ENCODE measurements at places on chromosomes 3 and 15.

DNA sequence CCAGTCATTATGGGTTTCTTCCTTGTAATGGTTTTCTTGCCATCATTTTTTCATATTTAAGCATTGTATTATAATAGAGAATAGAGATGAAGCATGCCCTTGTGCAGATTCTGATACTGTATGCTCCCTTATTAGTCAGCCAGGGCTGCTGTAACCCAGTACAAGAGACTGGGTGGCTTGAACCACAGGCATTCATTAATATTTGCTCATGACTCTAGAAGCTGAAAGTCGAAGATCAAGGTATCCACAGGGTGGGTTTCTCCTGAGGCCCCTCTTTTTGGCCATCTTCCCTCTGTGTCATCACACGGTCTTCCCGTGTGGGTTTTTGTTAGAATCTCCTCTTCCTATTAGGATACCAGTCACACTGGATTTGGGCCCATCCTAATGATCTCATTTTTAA lies 74.5 kb downstream of the FOXP1 start:
- DNase-seq: no peak

GRCh38 chr15:100671858-100672543 lies 69.6 kb downstream of the ASB7 start:
- DNase-seq: peak; percentile 68

DNA sequence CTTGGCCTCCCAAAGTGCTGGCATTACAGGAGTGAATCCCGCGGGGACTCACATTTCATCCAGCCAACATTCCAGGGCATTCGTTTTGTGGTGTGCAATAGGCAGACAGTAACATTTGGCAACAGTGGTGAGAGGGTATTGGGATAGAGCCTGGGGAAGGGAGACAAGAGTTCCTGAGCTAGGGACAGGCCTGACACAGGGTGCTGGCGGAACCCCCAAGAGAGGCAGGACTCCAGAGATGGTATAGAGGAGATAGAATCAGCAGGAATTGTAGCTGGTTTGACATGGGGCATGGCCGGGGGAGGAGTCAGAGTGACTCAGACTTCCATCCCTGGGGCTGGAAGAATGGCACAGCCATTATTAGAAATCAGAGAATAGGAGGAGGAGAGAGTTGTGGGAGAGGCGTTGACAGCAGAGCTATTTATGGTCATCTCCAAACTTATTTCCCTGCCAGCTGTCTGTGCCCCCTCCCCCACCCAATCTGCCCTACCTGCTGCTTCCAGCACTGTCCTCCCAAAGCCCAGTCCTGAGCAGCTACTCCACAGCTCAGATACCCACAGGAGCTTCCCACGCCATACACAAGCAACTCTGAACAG lies 4.4 kb upstream of the IDH2 start:
- DNase-seq: peak; percentile 94

- no peak for DNase-seq
These were observed 43.5 kb downstream of the PDZRN3 start for GRCh38 chr3:73581134-73581846.

DNA sequence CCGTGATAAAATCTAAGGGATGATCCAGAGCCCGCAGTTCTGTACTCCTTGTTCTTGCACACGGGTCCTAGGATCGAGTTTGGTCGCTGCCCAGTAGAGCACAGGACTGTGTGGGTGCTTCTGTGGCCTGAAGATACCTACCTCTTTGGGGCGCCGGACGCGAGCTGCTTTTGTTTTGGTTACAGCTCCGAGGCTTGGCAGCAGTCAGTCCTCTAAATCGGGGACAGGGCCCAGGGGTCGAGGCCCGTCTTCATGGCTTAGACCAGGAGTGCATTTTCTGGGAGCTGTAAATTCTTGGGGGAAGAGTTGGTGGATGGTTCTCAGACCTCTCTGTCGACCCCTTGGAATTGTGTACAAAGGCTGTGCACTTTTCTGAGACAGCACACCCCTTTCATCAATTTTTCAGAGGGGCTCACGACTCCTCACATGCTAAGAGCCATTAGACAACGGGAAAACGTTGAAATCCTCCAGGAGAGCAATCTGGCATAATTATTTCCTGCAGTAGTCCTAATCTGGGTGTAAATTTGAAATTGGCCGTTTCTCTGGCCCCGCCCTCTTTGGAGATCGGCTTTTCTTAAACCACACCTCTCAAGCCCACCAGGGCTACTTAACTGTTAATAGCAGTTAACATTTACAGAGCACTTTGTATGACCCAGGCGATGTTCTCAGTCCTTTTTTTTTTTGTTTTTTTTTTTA lies 928 bp downstream of the CEP97 start:
- DNase-seq: no peak

- DNase-seq: peak; percentile 79
These were observed 34.8 kb upstream of the RASA2 start for GRCh38 chr3:141452045-141452444.

DNA sequence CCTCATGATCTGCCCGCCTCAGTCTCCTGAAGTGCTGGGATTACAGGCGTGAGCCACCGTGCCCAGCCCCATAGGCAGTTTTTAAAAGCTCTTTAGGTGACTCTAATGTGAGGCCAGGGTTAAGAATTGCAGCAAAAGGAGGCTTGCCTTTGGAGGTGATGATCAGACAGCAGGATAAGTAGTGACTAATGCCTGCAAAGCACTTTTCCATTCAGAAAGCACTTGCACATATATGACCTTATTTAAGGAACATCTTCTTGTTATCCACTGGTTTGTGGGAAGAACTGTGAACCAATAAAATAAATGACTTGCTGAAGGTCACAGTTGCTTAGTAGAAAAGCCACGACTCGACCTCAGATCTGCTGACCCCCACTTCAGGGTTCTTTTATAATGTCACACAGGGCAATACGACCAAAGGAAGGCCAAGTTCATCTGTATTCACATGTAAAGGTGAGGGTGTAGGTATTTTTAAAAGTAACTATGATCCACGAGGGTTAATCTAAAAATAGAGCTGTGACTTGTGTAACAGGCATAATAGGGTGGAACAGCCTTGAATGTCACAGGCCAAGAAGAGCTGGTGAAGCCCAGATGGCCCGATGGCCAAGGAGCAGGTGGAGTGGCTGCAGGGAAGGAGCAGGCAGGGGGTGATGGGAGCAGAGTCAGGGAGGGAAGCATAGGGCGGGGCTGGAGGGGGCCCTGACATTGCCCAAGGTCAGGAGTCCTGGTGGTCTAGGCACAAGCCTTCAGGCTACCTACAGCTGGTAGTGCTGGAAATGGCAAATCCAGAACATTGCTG lies 24.4 kb downstream of the LARP6 start:
- DNase-seq: no peak

DNA sequence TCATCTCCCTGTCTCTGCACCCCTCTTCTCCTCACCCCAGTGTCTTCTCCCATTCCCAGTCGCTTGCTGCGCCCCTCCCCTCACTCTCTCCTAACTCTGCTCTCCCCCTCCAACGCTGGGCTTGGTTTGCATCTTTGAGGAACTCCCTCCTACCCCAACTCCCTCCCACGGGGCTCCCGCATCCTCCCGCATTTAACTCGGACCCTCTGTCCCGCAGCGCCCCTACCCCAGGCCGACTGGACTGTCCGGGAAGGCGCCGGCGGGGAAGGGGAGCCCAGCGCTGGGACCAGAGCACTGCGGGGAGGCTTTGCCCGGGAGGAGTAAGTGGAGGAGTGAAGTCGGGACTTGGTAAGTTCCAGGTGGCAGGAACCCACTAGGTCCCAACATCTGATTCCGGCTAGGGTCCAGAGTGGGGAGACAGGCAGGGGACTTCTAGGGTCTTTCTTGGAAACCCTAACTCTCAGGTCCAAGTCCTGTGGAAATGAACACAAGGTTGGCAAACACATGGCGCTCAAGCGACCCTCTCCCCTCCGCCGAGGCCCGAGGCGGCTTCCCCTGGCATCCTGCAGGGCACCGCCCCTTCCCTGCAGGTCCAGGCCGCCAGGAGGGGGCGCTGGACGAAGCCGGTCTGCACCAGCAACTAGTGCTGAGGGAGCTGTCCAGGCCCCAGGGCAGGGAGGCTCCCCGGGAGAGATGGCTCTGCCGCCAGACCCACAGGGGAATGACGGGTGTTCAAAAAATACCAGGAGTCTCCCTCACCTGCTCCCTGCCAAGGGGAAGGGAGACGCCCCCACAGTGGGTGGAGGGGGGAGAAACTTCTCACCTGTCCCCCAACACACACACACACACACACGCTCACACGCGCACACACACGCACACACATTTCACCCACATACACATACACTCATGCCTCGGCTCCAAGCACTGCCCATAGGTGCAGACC lies 53.2 kb downstream of the LHFPL4 start:
- peak; percentile 70 for DNase-seq

DNA sequence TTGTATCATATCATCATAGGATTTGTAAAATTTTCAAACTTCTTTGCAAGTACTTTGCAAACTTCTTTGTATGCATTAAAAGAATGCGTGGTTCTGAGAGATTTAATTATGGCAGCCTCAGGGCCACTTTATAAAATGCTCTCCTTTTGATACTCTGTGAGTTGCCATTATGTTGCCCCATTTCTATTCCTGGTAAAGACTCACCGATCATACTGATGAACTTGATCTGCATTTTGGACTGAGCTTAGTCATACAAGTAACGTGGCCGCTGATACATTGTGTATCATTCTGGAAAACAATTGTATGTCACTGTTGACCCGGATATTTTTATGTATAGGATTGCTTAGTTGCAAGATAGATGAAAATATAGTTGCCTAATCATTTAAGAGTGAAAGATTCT lies 38.8 kb downstream of the AKAP13 start:
- DNase-seq: no peak

DNA sequence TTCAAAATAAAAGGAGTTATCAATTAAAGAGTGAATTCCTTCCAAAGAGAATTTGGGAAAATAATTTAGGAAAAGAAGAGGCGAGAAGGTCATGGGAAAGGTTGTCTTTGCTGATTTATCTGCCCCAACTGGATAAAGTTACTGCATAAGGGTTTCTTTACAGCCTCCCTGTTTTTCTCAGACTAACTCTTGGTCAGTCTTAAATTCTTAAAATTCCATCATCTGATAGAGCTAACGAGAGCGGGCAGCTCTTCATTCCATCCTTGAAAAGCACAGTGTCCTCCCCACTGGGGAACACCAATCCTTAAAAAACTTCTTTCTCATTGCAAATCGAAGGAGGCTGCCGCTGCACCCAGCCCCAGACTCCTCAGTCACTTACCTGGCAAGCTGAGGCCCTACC lies 107.2 kb downstream of the PGPEP1L start:
- no peak for DNase-seq

DNA sequence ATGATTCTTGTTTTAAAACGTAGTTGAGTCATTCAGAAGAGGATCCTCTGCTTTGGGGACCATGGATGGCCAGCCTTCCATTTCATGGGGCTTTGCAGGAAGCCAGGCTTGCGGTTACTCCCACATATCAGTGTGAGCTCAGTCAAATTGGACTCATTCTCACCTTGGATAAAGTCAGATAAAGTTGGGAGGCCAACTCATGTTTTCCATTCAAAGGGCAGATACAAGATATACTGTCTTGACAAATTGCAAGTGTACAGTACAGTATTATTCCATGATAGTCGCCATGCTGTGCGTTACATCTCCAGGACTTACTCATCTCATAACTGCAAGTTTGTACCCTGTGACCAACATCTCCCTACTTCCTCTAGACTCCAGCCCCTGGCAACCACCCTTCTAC lies 25.5 kb upstream of the B3GNT5 start:
- DNase-seq: no peak

- no peak for DNase-seq
These were observed 114.1 kb downstream of the CHDH start for GRCh38 chr3:53731934-53732624.

DNA sequence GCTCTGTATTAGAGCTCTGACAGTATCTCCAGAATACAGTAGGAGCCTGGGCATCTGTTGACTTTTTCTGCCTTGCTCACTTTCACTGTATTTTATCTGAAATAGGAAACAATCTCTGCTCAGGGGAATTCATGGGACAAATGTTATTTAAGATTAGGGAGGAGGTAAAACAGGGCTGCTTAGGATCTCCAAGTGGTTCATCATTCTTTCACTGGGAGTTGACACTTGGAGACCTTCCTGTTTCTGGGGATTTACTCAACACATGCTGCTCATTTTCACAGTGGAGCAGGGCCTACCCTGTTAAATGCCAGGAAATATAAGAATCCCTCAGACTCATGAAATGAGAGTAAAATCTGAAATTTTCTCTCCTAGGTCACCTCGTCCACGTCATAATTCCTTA lies 185.5 kb downstream of the GAP43 start:
- DNase-seq: no peak

GRCh38 chr3:153623834-153624233 lies 461.8 kb downstream of the RAP2B start:
- DNase-seq: no peak

GRCh38 chr3:59069838-59070237 lies 20.0 kb upstream of the CFAP20DC start:
- no peak for DNase-seq

All from COLO829 (cell line).